ENCODE measurements at places on chromosomes 5 and 9.

- DNase-seq = no peak
Measured at GRCh38 chr9:7073706-7074105, 315.9 kb downstream of the KDM4C start.

- no peak for DNase-seq
Measured at GRCh38 chr5:178365501-178366440, 133.2 kb upstream of the PHYKPL start.

DNA sequence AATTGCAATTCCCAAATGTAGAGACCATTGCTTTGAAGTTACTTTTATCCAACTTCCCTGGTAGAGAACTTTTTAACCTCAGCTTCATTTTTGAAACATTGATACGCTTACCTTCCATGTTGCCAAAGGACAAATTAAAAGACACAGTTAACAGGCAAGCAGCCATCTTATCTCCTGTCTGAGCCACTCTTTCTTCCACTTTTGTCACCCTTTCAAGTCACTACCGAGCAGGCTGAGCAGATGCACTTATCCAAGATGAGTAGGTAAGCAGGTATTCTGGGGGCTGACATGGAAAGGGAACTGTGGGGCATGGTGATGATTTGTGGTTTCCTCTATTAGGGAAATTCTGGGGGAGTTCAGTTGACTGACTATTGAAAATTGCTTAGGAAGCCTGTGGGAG, 66.7 kb downstream of the DOCK2 start:
- no peak for DNase-seq

DNA sequence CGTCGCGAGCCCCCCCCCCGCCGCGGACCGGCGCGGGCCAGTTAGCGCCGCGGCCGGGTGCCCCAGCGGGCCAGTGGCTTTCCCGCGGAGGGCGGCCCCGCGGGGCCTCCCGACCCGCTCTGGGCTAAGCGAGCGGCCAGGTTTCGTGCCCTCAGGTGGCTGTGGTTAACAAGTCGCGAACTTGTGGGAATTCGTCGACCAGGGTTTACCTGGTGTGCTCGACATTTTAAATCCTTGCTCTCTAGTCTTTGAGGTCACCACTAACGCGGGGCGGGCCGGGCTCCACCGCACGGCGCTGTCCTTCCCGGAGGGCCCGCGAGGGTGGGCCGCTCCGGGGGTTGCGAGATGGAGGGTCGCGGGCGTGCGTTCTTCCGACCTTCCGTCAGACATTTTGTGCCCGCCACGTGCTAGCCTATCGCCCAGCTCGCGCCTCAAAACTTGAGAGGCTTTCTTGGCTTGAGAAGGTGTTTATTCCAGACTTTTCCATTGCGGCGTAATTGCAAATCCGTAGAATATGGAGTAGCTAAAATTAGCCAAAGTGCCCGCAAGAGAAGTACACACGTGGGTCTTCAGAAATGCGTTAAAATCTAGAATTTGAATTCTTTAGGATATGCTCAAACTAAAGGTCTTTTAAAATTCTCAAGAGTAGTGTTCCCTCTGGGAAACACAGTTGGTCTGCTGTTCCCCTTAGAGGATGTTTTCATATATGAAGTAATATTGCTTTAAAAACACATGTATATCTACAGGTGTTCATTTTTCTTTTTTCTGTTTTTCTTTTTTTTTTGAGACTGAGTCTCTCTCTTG, 2.1 kb downstream of the ANP32B start:
- DNase-seq = no peak

- DNase-seq = no peak
Measured at GRCh38 chr9:1231998-1232919, 182.1 kb downstream of the DMRT2 start.

DNA sequence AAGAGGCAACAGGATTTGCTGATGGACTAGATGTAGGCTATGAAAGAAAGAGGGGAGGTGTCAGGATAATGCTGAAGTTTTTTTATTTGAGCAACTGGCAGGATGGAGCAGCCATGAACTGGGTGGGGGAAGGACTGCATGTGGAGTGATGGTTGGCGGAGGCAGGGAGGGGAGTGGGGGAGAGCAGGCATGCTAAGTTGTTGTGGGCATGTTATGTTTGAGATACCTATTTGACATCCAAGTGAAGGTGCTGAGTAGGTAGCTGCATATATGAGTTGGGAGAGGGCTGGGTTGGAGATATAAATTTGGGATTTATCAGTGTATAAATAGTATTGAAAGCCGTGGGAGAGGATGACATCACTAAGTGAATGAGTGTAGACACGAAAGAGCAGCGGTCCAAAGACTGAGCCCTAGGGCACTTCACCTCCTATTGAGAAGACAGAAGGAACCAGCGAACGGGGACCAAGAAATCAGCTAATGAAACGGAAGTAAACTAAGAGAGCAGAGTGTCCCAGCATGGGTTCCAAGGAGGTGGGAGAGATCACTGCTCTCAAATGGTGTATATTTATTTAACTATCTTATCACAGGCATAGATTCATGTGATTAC, 7.4 kb downstream of the BSPRY start:
- no peak for DNase-seq

GRCh38 chr5:151039665-151040064, 19.3 kb downstream of the GPX3 start:
- no peak for DNase-seq

- DNase-seq = no peak
Measured at GRCh38 chr9:374736-375135, 160.1 kb downstream of the DOCK8 start.

DNA sequence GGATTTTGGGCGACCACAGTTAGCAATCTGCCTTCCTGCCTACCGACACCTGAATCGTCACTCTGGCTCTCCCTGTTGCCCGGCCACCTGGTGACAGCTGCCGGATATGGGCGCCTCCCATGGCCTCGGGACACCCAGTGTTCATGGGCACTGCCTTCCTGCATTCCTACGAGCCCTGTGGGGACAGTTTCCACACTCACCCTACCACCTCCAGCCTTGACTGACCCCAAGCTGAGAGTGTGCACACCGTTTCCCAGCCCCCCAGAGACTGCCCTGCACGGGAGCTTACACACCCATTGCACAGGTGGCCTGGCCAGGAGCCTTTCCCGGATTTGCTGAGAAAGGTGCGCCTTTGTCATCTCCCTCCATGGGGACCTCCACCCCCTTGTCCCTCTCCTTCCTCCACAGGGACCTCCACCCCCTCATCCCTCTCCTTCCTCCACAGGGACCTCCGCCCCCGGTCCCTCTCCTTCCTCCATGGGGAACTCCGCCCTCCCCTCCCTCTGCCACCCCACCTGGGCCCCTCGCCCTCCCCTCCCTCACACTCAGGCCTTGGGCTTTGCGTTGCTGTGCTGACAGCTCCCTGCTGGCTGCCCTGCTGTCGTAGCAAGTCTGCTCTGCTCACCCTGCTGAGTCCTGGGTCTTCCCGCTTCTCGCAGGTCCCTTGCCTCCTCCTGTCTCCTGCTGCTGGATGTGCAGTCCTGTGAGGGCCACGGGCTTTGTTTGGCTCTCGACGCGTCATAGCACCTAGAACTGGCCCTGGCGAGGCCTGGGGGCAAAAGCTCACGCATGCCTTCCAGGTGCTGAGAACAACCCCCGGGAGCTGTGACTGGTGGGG, 48.4 kb downstream of the MRPL36 start:
- no peak for DNase-seq

- DNase-seq = no peak
Measured at GRCh38 chr9:122661416-122661815, at the start of gene OR1L1. Gene OR1L1, plus strand, starts transcription at chr9:122661716. Its CDS starts 0 bp downstream, at chr9:122661716.

Measured in BE2C (cell line).